ENCODE measurements at places on chromosomes 13 and 19.

- no peak for DNase-seq
Measured at GRCh38 chr13:41411522-41411921, 45.8 kb upstream of the RGCC start.

DNA sequence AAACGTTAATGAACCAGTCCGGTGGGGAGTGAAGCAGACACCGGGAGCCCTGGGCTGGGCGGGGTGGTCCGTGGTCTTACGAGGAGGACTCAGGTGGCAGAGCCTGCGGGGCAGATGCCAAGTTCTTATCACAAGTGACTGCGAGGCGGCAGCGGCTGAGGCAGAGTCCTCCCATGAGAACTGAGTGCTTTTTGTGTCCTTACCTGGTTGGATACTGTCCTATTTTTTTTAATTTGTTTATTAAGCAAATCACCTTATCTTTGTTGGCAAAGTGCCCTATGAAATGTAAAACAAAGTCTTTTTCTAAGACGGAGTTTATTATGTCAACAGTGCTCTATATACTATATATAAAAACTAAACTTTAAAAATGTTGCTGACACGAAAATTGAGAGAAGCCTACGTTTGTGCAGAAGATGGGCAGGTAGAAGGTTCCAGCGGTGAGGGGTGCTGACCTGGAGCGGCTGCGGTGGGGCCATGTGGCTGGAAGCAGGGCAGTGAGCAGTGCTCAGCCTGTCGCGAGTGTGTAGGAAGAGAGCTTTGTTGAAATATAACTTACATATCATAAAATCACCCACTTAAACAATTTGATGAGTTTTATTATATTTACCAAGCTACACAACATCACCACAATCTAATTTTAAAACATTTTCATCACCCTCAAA lies 82.2 kb downstream of the ATP11A start:
- DNase-seq, result no peak

DNA sequence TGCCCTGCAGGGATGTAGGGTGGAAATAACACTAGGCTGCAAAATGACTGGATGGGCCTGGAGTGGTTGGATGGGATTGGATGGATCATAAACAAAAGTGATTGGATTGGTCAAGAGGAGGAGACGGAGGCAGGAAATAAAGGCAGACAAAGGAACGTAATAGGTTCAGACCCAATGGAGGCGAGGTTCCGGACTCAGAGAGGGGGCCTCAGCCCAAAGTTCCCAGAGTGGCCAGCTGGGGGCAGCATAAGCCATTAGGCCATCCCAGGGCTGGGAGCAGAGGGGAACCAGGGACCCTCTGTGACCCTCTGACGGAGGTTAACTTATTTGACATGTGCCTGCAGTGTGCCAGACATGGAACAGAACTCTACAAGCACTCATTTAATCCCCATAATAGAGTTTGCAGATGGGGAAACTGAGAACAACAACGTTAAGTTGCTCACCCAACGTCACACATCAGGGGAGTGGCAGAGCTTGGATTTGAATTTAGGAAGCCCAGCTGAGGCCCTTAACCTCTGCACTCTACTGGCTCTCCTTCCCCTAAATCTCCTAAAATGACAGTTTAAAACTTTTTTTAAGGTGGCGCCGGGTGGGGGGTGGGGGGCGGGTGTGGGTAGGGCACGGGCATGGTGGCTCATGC lies 15.3 kb upstream of the MAP1S start:
- peak; percentile 77 for DNase-seq

- no peak for DNase-seq
Measured at GRCh38 chr19:31892060-31892459, 453.4 kb upstream of the ZNF507 start.

GRCh38 chr19:12788042-12788681 lies 3.1 kb upstream of the JUNB start:
- DNase-seq, result no peak

- no peak for DNase-seq
Measured at GRCh38 chr19:29060813-29061364, 152.1 kb downstream of the UQCRFS1 start.

DNA sequence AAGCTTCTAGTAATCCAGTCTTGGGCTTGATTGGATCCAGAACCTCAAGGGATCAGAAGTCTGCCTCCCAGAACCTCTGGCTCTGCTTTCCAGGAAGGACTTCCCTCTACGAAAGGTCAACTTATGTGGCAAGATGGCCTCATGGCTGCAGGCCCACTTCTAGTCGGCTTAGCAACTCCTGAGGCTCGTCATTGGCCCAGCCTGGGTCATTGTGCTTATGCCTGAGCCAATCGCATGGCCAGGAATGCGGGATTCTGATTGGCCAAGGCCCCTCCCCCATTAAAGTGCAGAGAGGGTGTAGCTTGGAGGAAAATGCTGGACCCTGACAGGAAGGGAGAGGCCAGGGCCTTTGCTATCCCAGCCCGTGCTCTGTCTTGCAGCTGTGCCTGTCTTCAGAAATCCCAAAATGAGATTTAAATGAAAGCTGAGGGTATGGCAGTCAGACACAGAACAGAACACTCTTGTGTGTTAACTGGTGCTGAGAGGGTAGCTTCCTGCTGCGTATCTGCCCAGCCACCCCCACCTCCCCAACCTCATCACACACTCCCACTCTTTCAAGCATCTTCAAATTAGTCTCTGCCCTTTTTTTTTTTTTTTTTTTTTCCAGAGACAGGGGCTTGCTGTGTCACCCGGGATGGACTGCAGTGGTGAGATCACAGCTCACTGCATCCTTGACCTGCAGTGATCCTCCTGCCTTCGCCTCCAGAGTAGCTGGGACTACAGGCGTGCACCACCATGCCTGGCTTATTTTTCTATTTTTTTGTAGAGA lies 5.5 kb upstream of the CCNE1 start:
- DNase-seq, result no peak

- DNase-seq, result no peak
Measured at GRCh38 chr13:71864094-71864985, 2.7 kb downstream of the DACH1 start.

- DNase-seq, result no peak
Measured at GRCh38 chr13:109760402-109760801, 26.0 kb downstream of the IRS2 start.

DNA sequence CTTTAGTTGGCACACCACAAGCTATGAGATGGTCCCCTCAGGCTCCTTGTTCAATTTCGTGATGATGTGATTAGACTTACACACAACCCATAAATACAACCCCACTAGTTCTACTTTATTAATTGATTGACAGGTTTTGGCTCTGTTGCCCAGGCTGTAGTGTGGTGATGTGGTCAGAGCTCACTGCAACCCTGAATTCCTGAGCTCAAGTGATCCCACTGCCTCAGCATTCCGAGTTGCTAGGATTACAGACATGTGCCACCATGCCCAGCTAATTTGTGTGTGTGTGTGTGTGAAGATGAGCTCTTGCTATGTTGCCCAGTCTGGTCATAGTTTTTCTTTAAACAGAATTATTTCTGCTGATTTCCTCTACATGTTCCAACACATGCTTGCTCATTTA lies 17.5 kb upstream of the HTR2A start:
- no peak for DNase-seq

DNA sequence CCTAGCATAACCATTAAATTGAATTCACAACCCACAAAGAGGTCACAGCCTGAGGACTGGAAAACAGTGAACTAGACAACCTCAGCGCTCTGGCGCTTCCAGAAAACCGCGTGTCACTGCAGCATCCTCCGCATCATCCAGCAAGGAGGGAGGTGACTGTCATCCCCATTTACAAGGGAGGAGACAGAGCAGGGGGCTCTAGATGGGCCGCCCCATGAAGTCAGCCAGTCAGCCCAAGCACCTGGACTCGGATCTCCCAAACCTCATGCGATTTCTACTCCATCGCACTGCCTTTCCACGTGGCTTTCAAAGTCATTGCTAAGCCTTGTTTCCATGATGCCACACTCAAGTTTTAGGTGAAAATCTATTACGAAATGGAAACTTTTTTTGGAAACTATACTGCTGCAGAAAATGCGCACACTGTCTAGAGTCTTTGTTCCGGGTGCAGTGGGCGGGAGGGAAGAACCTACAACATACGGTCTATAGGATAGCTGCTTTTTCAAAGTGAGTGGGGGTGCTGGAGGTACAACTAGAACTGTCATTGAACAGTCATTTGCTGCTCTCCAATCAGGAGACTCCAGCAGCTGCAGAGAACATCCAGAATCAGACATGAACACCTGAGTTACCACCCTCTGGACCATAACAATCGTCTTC lies 2.8 kb downstream of the AP3D1 start:
- no peak for DNase-seq

GRCh38 chr19:5271145-5271544 lies 69.5 kb downstream of the PTPRS start:
- DNase-seq, result no peak

DNA sequence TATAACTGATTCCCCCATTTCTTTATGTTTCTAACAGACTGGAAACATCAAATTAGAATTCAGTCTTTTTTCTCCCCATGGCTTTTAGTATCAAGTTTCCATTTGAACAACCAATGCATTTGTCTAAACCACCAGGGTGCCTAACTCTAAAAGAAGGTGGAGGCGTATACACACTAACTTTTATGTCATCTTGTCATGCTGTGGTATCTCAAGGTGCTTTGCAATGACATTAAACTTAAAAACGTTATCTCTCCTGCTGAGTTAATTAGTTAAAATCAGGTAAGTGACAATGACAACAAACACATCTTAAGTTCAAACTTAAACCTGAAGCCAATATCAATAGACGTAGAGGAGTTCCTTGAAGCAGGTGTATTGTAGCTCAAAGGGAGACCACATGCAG lies 1001.7 kb downstream of the PCDH17 start:
- no peak for DNase-seq

DNA sequence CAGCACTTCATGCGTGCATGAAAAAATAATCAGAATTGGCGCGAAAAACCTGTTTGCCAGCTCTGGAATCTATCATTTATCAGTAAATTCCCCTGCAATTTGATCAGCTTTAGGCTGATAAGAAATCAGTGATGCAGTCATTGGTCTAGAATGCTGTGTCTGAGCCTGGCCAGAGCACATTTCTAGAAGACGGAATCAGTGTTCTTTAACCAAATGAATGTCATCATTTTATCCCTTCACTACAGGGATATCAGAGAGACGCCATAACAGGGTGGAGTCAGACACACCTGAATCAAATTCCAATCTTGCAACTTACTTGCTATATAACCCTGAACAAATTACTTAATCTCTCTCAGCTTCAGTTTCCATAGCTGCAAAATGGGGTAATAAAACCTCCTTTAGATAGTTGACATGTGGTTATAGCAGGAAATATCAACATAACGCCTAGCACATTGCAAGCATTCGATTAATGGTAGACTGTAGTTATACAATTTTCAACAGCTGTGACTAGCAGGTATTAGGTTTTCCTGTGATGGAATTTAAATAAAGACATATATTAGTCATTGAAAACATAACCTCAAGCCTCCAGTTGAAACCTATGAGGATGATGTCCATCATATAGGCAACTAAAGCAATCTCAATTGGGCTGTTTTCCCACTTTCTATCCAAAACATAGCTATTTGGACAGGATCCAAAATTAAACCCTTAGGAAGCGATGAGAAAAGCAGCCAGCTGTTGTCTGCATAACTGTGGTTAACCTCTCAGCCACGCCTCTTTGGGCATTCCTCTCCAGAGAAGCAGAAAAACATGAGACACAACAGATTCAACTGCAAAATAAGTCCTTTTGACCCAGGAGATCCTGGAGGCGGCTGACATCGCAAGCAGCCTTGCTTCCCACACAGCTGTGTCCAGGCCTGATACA lies 51.6 kb upstream of the UBL3 start:
- no peak for DNase-seq

DNA sequence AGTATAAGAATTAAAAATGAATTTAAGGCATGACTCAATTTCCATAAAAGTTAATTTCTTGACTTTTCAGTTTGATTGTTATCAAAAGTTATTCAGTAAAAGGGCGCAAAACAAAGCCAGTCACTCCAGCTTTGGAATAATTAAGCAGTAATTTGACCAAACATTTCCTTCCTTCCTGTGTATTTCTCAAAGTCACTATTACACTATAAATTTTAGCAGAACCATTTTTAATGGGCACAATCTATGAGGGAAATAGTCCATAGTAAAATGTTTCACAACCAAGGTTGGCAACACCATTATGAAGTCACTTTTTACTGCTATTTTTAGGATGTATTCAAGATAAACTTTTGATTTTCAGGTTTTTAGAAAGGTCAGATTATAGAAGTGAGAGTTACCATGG lies 91.0 kb downstream of the DACH1 start:
- DNase-seq, result no peak

- no peak for DNase-seq
Measured at GRCh38 chr19:13208672-13209483, 58.7 kb downstream of the IER2 start.

- DNase-seq, result no peak
Measured at GRCh38 chr13:101144808-101145419, 271.4 kb downstream of the NALCN start.

DNA sequence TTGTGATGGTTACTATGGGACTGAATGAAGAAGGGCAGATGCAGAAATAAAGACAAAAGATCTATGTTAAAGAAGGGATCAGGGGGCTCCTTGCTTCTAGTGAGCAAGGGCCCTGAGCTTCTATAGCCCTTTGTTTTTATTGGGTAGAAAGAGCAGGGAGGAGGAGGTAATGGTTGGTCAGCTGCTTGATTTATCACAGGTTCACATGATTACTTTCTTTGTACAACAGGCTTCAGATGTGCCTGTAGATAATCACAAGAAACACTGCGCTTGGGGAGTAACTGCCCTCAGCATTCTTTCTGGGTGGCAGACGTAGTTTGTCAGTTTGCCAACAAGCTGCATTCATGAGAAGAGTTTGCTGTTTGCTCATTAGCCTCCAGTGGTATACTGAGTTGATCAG lies 4.8 kb upstream of the ZNF439 start:
- no peak for DNase-seq

- DNase-seq, result no peak
Measured at GRCh38 chr13:49254007-49254406, 6.3 kb downstream of the CDADC1 start.

GRCh38 chr13:40376867-40377535 lies 289.4 kb downstream of the FOXO1 start:
- no peak for DNase-seq

- DNase-seq, result no peak
Measured at GRCh38 chr13:99403458-99403971, 96.3 kb upstream of the GPR183 start.

- peak; percentile 42 for DNase-seq
Measured at GRCh38 chr19:584240-585001, 5.3 kb upstream of the HCN2 start.

GRCh38 chr13:43170506-43170905 lies 147.1 kb downstream of the DNAJC15 start:
- DNase-seq, result no peak

Measured in activated CD8-positive, alpha-beta memory T cell treated with anti-CD3 and anti-CD28 coated beads for 48 hours (primary cell).